T47D (cell line): ENCODE measurements at places on chromosomes 11 and 22.

- no peak for DNase-seq
Measured at GRCh38 chr11:11476499-11476898, 123.4 kb upstream of the CSNK2A3 start.

DNA sequence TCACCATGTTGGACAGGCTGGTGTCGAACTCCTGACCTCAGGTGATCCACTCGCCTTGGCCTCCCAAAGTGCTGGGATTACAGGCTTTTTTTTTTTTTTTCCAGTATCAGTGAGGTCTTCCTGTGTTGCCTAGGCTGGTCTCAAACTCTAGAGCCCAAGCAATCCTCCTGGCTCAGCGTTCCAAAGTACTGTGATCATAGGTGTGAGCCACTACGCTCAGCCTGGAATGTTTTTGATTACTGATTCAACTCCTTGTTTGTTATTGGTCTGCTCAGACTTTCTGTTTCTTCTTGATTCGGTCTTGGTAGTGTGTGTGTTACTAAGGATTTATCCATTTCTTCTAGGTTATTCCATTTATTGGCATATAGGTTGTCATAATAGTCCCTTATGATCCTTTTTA, 31.3 kb downstream of the NAGA start:
- DNase-seq: no peak

DNA sequence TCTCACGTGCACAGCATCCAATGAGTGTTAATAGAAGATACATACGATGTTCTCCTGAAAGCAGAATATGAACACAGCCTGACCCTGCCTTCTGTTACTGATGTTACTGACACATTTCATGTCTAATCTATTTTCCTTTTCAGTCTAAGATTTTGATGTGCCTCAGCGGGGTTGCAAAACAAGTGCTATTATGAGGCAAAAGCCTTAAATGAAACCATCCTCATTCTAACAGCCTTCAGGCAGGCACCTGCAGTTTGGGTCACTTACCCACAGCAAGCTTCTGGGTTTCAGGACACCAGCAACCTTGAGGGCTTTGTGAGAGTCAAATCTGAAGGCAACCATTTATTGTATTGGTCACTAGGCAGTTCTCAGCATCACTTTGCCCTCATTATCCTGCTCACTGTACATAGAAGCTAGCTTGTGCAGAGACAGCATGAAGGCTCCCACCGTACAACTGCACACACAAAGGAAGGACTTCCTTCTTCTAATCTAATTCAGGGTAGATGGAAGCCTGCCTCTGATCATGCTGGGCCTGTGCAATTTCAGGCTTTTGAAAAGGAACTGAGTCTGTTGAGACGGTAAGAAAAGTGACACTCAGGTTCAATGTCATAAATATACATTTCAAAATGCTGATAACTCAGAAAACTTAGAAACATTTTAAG, 183.2 kb upstream of the PITPNB start:
- DNase-seq: no peak

DNA sequence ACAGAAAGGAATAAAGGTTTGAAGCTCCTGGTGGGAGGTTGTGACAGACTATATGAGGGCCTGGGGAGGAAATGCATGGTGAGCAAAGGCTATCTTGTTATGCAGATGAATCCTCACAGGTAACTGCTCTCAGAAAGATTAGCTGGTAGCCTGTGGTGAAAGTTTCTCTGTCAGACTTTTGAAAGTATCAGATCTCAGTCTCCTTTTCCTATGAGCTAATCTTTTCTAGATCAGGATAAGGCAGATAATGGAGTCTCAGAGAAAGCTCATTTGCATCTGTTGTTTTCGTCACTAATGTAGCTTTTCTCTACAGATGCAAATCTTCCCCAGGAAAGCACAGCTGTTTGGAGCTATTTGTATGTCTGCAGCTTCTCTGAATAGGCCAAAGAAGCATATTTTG, 21.0 kb upstream of the OR6X1 start:
- DNase-seq: no peak

DNA sequence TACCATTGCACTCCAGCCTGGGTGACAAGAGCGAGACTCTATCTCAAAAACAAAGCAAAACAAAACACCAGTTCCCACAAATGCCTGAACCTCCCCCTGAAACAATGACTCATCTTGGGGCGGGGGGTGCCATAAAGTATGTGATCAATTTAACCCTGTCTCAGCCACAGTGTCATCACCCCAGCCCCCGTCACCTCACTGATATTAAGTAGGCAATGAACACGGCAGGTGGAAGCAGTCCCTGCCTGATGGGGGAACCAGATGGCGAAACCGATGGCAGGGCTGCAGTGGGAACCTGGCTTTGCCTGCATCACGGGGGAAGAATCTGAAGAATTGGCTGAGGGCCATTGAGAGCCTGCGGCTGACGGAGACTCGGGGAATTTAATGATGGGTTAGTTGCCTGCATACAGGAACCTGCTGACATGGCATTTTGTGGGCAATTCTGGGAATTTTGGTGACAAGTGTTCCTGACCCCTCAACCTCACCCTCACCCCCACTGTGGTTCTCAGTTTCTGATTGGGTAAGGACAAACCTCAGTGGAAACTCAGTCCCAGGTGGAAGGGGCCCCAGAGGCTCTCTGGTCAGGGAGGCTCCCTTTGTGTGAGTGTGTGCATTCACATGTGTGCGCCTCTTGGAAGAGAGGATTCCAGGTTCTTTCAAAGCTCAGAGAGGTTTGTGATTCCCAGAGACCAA, 39.1 kb upstream of the SHISAL1 start:
- no peak for DNase-seq

- DNase-seq: no peak
Measured at GRCh38 chr22:50032109-50032871, 19.7 kb upstream of the IL17REL start.

- DNase-seq: no peak
Measured at GRCh38 chr22:23200898-23201297, 20.6 kb downstream of the BCR start.

GRCh38 chr11:19676475-19677380, 35.9 kb upstream of the NAV2 start:
- DNase-seq: no peak

GRCh38 chr11:101706541-101706940, 122.7 kb upstream of the TRPC6 start:
- DNase-seq: no peak

GRCh38 chr11:121426476-121427399, 25.4 kb upstream of the SORL1 start:
- DNase-seq: peak; percentile 46

DNA sequence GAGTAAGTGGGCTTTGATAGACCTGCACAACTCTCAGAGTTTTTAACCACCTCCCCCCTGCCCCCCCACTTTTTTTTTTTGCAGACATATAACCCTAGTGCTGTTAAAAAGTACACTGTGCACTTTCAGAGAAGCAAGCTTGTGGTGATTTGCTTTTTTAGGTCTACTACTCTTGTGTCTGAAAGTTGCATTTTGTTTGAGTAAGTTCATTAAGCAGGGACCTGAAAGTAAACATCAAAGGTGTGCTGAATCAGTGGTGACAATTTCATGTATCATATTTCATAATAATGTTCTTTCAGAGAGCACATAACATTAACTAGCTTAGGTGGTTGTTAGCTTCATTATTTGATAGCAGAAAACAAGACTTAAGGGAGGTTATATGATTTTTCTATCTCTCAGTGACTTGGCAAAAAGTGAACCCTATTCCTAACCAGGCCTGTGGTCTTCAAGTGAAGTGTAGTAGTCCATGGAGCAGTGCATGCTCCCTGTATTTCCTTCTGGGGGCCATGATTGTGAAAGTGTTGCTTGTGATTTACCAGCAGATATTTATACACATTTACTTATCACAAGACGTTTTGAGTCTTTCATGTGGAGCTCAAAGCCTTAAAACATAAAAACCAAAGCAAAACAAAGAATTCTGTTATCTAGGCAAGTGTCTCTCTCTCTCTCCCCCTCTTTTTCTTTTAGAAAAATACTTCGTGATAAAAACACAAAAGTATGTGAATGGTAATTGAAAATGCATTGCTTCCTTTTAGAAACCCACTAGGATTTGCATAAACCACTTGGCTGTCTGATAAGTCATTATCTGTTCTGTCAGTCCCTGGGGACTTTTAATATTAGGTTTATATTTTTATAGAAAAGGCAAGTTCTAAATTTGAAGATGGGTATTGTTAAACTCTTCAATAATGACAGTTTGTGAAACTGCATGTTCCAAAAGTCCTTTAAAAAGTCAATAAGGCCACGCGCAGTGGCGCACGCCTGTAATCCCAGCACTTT, 7.5 kb upstream of the RAG2 start:
- DNase-seq: no peak

DNA sequence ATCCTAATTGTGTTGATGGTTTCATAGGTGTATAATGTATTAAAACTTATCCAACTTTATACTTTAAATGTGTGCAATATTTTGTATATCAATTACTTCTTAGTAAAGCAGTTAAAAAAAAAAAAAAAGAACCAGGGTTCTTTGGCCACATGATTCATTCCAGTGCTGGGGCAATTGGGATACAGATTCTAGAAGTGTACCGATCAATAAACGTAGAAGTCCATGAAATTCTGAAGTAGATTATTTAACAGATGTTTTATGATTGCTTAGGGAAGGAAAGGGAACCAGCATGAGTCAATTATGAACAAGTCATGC, 51.0 kb downstream of the MAPK1 start:
- no peak for DNase-seq

DNA sequence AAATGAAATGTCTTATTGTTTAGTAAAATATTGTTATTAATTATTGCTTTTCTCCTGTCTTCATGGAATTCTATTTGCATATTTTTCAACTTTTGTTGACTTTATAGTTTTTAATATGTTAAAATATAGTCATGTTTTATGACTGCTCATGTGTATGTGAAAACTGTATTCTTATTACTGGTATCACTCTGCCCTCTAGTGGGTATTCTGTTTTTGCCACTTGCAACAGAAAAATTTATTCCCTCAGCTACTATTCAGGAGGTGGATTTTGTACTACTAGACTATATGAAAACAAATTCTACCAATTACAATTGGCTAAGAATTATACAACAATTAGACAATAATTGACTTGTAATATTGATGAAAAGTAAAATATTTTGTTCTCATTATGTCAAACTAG, 45.0 kb downstream of the OR4C6 start:
- peak; percentile 73 for DNase-seq

DNA sequence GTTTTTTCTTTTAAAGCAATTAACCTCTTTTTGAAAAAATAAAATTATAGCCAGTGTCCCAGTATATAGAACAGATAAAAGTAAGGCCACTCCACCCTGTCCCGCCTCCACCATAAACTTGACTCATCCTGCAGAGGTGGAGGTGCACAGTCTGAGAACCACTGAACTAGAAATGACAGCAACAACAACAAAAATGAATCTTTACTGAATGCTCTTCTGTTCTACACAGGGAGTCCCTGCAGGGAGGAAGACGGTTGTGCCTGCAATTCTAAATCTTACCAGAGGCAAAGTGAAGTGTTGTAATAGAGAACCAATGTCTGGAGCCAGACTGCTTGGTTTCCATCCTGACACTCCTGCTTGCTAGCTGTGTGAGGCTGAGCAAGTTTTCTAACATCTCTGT, 162.3 kb downstream of the FBXO7 start:
- DNase-seq: no peak

DNA sequence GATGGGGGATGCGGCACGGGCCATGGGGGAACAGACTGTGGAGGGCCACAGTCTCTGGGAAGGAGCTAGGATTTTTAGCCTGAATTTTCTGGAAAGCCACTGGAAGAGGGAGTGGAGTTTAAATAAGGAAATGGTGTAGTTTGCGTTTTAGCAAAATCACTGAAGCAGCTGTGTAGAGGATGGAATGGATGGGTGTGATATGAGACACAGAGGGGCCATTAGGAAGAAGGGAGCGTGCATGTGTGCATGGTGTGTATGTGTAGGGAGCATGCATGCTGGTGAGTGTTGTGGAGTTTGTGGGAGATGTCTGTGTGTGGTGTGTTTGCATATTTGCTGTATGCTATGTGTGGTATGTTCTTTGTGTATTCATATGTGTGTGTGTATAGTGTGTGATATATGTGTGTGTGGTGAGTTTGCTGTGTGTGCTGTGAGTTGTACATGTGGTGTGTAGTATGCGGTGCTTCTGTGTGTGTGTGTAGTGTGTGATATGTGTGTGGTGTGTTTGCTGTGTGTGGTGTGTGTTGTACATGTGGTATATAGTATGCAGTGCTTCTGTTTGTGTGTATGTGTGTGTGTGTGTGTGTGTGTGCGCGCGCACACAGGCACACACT, 67.6 kb downstream of the FBXO7 start:
- no peak for DNase-seq

DNA sequence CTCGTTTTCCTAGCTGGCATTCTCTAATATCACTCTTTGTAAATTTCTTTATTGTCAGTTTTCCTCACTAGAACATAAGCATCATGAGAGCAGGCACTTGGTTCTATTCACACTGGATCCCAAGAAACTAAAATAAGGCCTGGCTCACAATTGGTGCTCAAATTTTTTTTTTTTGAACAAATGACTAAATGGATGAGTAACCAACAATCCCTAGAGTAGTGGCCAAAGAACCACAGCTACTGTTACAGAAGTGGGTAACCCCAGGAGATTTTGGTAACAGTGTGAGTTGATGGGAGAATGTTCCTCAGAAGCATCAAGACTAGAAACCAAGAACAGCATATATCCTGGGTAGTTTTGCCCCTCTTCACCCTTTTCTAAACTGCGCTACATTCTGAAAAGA, 572.6 kb downstream of the INSC start:
- DNase-seq: no peak

- DNase-seq: no peak
Measured at GRCh38 chr22:48919187-48919590, 908.5 kb downstream of the BRD1 start.

DNA sequence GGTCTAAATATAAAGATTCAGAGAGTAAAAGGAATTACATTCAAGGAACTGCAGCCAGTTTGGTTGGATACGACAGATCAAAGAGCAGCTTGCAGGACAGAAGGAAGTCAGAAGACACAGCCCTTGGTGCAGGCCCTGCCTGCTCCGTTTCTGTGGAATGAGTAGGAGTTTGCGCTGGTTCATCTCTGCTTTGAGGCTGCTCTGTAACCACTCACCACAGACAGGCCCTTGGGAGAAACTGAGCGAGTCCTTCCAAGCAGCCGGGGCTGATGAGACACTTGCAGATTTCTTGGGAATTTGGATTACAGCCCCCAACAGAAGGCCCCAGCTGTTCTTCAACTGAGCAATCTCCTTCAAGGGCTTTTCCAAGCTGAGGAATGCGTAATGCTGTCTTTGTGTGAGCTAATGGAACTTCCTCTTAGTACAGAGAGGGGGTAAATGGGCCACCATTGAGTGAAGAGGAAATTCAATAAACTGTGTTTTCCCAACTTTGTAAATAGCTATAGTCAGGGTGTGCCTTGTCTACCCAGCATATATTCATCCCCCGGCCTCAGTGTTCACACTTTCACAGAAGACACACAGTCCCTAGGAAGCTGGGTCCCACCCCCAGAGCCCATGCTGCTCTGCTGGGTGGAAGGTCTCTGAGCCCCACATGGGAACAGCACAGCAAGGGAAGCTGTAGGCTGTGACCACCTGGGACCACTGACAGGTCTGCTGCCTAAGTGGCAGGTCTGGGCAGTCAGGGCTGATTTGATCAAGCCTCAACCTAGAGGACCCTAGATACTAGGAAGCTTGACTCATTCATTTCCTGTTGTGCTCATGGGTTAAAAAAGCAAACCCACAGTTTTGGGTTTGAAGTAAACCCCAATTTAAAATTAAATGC, 16.6 kb downstream of the IL10RA start:
- no peak for DNase-seq

GRCh38 chr11:74453373-74453975, 13.9 kb downstream of the KCNE3 start:
- DNase-seq: peak; percentile 75

GRCh38 chr11:132993991-132994502, 538.3 kb downstream of the OPCML start:
- DNase-seq: no peak

- DNase-seq: no peak
Measured at GRCh38 chr22:23581260-23581650, 1.2 kb upstream of the IGLL1 start.

GRCh38 chr11:87401653-87402052, 363.9 kb downstream of the TMEM135 start:
- DNase-seq: no peak
